Tongue (tissue), 3 donors: ENCODE measurements at places on chromosomes 4 and X. TPM values are rescaled to one million over a fixed set of nuclear protein-coding genes. Genes with fewer than 3 reads are reported as not detected.

DNA sequence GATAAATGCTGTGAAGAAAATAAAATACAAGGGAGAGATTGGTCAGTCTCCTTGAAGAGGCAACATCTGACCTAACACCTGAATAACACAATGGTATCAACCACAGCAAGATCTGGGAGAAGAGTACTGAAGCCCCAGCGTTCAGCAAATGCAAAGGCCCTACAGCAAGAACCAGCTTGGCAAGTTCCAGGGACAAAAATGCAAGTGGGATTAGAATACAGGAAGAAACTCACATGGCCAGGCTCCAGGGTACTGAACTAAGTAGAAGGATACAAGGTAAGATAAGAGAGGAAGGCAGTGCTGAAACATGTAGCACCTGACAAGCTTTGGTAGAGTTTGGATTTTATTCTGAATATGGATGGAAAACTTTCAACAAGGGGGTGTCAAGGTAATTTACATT, 3.6 kb downstream of the SMIM14 start:
- DNase-seq = no peak

The FGB gene
- not detected for total RNA-seq

The PRR32 gene
- total RNA-seq = 56.3 TPM

The ARX gene
- 0.31 TPM for total RNA-seq
